Activated CD8-positive, alpha-beta memory T cell treated with anti-CD3 and anti-CD28 coated beads, Interleukin-2, amount 50 U/mL, for 48 hours (primary cell): ENCODE measurements at places on chromosomes 13 and 19.

DNA sequence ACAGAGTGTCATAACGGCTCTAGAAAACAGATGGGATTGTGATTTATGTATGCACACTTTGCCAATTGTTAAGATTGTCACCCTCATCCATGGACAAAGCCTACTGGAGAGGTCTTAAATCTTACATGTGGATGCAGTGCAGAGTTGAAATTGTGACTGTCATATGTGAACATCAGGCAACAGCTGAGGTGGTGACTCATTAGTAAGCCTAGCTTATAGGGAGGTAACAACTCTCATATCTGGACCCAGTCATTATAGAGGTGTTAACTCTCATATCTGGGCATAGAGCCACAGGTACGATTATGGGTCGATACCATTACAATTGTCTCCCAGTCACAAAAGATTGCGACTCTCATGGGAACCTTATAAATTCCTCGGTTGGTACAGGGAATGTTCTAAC lies 29.8 kb upstream of the ZNF254 start:
- DNase-seq: no peak

DNA sequence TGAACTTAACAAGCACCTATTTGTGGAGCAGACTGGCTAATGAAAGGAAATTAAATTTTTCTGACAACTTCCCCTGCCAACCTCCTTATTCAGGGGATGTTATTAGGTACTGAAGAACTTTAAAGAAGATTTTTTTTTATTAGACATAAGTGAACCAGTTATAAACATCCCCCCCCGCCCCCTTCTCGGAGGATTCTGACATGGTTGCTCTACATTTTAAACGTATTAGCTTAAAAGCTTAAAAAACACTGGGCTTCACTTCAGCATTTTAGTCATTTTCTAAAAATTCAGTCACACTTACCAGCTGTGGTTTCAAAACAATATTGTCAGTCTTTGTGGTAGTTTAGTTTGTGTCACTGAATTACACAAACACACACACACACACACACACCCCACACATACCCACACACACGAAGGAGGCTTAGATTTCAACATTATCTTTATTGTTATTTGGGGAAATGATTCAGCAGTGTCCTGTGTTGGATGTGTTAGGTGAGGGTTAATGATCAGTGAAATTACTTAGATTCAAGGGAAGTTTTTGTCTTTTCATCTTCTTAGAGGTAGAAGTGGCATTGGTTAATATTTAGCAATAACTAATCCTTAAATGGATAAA lies 145.7 kb downstream of the PCCA start:
- DNase-seq: no peak

- no peak for DNase-seq
Measured at GRCh38 chr13:101917475-101917810, 465.0 kb downstream of the ITGBL1 start.

DNA sequence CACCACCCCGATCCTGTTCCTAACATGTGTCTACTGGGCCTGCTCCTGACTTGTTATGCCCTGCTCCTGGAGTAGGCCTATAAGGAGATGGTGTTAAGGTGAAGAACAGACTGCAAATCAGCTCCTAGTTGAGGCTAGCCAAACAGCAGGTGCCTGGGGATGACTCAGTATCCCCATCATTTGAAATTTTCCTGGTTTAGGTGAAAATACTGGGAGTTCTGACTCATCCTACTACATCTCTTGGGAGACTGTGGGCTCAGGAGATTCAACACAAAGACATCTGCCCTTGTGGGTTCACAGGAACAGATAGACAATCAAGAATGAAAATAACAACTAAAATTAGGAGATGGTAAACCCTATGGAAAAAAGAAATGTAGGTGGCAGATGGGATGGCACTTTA lies 41.2 kb downstream of the BRD4 start:
- no peak for DNase-seq

- DNase-seq: peak; percentile 75
Measured at GRCh38 chr13:33610438-33611120, 207.4 kb upstream of the RFC3 start.

DNA sequence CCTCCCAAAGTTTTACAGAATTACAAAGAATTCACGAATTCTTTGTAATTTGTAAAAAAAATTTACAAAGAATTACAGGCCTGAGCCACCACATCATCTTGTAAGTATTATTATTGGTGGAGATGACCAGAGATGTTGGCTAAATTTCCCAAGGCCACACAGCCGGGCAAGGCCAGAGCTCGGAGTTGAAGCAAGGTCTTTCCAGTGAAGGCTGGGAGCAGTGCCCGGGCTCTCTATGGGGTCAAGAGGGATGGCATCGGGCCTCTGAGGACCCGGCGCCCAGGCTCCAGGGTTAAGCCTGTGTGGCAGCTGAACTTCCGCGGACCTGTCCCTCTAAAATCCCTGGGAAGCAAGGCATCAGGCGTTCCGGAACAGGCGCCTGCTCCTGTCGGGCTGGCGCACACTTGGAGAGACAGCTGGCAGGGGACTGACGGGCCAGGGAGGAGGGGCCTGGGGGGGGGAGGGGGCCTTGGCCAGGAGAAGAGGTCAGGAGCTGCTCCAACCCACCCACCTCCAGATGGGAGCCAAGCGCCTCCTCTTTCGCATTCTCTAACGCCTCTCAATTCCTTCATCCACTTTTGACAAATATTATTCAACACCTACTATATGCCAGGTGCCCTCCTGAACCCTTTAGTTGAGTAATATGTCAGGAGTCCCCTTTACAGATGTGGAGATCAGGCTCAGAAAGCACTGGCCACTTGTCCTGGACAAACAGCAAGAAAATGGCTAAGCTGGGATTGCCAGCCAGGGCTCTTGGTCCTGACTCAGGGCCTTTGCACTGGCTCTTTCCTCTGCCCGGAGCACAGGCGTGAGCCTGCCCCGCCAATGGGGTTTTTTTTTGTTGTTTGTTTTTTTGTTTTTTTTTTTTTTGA lies 36.8 kb upstream of the SEMA6B start:
- DNase-seq: no peak

- no peak for DNase-seq
Measured at GRCh38 chr19:51271067-51271466, 20.2 kb downstream of the SIGLECL1 start.

- DNase-seq: no peak
Measured at GRCh38 chr13:110490009-110490770, 71.3 kb downstream of the RAB20 start.

- peak; percentile 95 for DNase-seq
Measured at GRCh38 chr19:35509861-35510625, 3.4 kb downstream of the DMKN start.

GRCh38 chr19:2048959-2049740 lies 1.9 kb downstream of the MKNK2 start:
- DNase-seq: no peak

DNA sequence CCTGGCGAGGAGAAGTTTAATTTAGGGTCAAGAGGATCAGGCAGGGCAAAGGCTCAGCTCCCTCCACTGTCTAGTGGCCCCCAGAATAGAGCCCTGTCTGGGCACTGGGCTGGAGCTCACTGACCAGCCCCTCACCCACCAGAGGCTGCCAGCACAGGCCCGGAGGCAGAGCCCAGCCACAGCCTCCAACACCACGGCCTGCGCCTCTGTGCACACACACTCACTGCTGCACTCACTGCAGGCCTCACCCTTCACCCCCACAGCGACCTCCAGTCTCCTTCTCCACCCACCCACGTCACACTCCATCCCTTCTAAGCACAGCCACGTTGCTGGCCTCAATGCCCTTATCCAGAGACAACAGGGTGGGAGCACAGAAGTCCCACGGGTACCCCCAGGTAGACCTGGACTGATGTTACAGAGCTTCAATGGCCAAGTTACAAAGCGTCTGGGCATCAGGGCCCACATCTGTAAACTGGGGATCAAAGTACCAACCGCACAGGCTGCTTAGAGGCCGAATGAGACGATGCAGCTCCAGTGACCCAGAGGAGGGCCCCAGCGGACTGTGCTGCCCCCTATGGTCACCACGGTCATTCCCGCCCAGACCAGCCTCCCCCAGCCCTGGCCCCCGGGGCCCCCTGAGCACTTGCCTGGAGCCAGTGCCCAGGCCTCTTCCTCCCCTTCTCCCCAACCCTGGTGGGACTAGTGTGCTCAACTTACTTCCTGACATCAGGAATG lies 4.5 kb upstream of the PRKD2 start:
- DNase-seq: no peak

DNA sequence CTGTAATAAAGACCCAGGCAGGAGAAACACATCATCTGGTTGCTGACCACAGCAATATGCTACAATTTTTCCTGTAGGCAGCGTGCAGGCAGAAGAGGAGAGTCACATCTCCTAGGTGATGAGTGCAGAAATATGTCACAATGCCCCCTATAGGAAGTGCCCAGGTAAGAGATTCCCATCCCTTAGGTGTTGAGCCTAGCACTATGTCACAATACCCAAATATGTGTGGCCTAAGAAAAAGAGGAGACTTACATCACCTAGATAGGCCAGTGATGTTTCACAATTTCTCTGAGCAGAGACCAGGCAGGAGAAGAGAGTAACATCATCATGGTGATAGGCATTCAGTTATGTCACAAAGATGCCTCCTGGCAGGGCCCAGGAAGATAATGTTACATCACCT lies 49.4 kb upstream of the ZNF728 start:
- DNase-seq: no peak

DNA sequence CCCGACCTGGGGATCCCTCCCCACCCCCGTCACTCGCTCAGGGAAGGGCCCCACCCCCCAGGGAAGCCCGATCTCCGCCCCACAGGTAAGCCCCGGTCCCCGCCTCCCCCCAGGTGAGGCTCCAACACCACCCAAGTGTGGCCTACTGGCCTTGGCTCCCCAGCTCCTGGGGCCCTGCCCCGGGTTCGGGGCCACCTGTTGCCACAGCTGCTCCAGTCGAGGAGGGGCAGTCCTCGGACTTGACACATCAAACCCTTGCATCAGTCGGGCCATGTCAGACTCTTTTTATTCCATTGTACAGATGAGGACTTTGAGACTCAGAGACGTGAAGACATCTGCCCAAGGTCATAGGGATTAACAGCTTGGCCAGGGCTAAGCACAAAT lies 512 bp downstream of the CC2D1A start:
- DNase-seq: no peak

- DNase-seq: no peak
Measured at GRCh38 chr19:35908973-35909683, 1.0 kb upstream of the TYROBP start.

- DNase-seq: no peak
Measured at GRCh38 chr13:69720278-69720983, 387.2 kb upstream of the ATXN8OS start.

- DNase-seq: no peak
Measured at GRCh38 chr19:48004236-48004635, 9.8 kb downstream of the ELSPBP1 start.

DNA sequence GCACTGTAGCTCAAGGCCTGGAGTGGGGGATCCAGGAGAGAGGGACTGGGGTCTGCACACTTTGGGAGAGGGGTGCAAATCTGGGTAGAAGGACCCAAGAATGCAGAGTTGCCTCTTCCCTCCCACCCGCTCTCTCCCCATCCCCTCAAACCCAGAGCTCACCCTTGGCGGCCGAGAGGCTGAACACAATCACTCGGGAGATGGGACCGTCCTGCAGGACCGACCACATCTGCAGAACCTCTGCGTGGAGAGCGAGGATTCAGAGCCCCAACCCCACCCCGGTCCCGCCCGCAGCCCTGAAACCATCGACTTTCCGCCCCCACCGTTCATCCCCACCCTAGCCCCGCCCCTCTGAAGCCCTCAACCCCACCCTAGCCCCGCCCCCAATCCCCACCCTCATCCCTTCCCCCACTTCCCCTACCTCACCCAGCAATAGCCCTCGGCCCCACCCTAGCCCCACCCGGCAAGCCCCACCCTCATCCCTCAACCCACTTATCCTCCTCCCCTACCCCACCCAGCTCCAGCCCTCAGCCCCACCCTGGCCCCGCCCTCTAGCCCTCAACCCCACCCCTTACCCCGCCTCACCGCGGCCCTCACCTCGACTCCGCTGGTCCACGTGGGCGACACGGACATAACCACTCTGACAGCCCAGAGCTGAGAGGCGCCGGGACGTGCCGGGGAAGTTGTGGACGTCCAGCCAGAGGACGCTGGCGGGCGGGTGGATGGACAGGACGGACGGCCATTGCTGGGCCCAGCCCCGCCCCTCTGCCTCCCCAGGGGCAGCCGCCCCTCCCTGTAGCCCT lies 4.1 kb downstream of the KPTN start:
- DNase-seq: no peak

GRCh38 chr13:110268576-110269185 lies 38.3 kb downstream of the COL4A1 start:
- no peak for DNase-seq
